CD4-positive, CD25-positive, alpha-beta regulatory T cell (primary cell): ENCODE measurements at places on chromosomes 5 and 9. TPM values are rescaled to one million over a fixed set of nuclear protein-coding genes. Genes with fewer than 3 reads are reported as not detected.

Gene TOR1B
- total RNA-seq, result 25.5 TPM

Gene CCL19
- not detected for total RNA-seq

Gene LHX3
- total RNA-seq, result not detected

GRCh38 chr9:126390923-126391322 lies 64.3 kb downstream of the MVB12B start:
- peaks cover 6% of the 10 kb centered on the region for H3K36me3 ChIP-seq
- DNase-seq, result no peak
- no peaks in the 10 kb centered on the region for H3K27me3 ChIP-seq
- no peaks in the 10 kb centered on the region for H3K4me1 ChIP-seq

- H3K36me3 ChIP-seq, result no peaks in the 10 kb centered on the region
- H3K27me3 ChIP-seq, result no peaks in the 10 kb centered on the region
- no peak overlapping the region for H3K4me3 ChIP-seq
- no peak for DNase-seq
- H3K27ac ChIP-seq, result no peak overlapping the region
Observed at GRCh38 chr5:851553-851952, 767 bp upstream of the ZDHHC11 start.

GRCh38 chr9:132644251-132644650 lies 25.5 kb downstream of the DDX31 start:
- no peaks in the 10 kb centered on the region for H3K4me1 ChIP-seq
- no peak for DNase-seq
- H3K4me3 ChIP-seq, result no peak overlapping the region

GRCh38 chr9:129776938-129777768 lies 24.3 kb upstream of the PTGES start:
- no peak for DNase-seq
- H3K27ac ChIP-seq, result no peak overlapping the region
- H3K36me3 ChIP-seq, result no peaks in the 10 kb centered on the region

DNA sequence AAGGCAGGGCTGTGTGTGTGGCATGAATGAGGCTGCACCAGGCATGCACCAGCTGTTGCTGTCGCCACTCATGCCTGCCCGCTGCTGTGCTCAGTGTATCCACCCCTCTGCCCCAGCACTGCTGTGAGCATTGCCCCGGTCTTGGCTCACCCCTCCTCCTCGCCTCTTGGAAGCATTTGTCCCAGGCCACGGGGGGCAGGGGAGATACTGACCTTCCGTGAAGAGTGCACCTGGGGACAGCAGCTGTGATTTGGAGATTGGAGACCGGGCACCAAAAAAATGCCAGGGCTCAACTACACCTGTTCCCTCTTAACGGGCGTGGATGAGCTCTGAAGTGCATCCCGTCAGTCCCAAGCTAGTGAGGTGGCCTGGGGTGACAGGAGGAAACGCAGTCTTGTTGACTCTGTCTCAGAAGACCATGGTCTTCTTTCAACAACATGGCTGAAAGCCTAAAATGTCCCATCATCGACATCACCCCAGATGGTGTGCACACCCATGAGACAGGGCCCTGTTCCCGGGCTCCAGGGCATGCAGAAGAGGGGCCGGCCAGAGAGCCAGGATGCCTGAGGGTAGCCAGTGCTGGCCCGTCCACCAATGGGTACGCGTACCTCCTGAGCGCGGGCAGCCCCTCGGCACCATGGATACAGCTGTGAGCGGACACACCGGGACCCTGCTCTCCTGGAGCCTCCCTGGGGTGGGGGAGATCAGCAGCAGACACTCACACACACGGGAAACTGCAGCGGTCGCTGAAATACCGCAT lies 115.8 kb downstream of the COL5A1 start:
- DNase-seq, result no peak
- no peak overlapping the region for H3K27ac ChIP-seq
- no peak overlapping the region for H3K4me3 ChIP-seq
- no peaks in the 10 kb centered on the region for H3K36me3 ChIP-seq
- H3K4me1 ChIP-seq, result no peaks in the 10 kb centered on the region
- H3K27me3 ChIP-seq, result no peaks in the 10 kb centered on the region
